Activated B cell treated with CpG ODN at 0.5 μM for 24 hours (primary cell): ENCODE measurements at places on chromosomes 7 and 10.

DNA sequence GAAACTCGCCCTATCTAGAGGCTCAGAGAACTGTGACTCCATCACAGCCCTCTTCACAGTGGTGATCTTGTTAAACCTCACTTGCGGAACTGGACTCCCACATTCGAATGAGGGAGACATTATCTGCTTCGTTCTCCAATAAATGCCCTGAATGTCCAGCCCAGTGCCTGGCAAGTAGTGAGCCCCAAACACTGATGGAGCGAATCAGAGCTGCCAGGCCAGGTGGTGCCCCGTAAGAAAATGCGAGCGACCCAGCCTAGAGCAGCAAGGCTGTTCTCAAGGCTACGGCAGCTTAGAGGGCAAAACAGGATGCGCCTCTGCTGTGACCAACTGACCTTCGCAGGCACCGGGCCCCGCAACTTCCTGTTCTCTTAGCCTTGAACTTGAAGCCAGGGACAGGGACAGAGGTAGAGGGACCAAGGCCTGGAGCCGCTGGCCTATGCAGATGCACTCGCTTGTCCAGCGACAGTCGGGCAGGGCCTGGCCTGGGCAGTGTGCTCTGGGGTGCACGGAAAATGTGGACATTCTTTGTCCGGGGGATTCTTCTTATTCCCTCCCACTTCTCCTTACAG lies 217.6 kb downstream of the TCERG1L start:
- DNase-seq = no peak

DNA sequence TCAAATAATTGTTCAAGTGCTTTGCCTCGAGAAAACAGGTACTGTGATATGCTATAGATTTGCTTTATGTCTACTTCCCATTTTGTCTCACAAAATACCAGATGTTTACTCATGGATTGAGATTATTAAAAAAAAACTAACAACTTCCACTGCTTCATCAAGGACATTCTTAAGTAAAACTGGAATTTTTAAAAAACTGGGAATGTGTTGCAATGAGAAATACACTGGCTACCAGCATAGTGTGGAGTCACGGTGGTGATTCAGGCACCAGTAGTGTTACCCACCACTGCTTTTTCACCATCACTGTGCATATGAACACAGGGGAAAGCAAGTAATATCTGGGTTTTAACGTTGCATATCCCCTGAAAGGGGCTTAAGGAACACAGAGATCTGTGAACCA lies 21.2 kb downstream of the FIGNL1 start:
- no peak for DNase-seq

- no peak for DNase-seq
Observed at GRCh38 chr10:37752334-37752875, 105.0 kb downstream of the ZNF248 start.

DNA sequence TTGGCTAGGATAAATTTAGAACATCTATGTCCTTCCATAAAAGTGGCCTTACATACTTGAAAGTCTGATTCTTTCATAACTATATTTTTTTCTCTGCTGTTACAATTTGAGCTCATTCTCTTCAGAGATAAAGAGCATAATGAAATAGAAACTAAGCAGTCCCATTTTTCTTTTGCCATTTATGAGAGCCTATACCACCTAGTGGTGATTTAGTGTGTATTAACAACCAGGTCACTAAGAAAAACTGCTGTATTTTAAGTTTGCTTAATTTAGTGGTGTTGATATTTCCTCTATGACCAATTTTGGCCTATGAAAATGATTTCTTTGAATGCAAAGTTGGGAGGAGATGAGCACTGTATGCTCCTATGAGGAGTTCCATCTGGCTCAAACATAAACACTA lies 88.7 kb upstream of the ZWINT start:
- no peak for DNase-seq
